ENCODE measurements at places on chromosomes 5 and 9.
A peak's percentile ranks its signal among the peaks of the same experiment; 100 is the strongest.

DNA sequence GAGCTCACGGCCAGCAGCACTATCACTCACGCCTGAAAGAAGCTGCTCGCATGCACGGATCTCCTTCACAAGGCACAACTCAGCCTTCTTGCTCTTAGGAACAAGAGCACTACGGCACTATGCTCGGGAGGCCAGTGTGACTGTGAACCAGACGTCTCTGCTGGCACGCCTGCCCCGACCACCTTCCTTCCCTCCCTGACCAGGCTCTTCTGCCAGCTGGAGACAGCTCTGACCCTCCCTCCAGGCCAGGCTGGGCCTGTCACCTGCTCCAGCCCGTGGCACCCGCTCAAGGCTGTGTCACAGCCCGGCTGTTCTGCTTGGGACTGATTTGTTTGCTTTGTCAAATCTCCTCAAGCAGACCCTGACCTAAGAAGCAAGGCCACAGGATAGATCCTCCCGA lies 7.0 kb downstream of the TBC1D9B start:
- no peak for DNase-seq

DNA sequence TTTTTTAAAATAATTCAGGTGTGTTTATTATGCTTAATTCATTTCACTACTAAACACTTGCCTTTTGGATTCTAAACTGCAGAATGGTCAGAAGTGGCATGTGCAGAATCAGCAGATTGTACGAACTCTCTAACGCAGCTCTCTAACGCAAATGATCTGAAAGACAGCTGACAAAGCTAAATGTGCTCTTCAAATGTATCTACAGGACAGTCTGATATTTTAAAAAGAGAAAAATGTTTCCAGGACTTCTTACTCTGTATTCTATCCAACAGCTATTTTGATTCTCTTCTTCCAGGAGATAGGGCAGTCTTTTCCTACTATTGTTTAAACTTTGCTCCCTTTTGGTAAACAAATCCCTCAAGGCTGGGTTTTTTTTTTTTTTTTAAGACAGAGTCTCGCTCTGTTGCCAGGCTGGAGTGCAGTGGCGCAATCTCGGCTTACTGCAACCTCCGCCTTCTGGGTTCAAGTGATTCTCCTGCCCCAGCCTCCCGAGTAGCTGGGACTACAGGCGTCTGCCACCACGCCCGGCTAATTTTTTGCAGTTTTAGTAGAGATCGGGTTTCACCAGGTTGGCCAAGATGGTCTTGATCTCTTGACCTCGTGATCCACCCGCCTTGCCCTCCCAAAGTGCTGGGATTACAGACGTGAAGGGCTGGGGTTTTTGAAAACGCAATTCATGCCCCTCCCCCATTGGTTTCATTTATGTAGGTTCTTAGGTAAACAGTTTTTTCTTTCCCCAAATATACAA lies 1.2 kb downstream of the NMRK1 start:
- DNase-seq, result no peak

GRCh38 chr9:38644601-38645000 lies 24.2 kb upstream of the ANKRD18A start:
- no peak for DNase-seq

GRCh38 chr5:139273572-139274289 lies 19.8 kb upstream of the MATR3 start:
- peak; percentile 37 for DNase-seq

DNA sequence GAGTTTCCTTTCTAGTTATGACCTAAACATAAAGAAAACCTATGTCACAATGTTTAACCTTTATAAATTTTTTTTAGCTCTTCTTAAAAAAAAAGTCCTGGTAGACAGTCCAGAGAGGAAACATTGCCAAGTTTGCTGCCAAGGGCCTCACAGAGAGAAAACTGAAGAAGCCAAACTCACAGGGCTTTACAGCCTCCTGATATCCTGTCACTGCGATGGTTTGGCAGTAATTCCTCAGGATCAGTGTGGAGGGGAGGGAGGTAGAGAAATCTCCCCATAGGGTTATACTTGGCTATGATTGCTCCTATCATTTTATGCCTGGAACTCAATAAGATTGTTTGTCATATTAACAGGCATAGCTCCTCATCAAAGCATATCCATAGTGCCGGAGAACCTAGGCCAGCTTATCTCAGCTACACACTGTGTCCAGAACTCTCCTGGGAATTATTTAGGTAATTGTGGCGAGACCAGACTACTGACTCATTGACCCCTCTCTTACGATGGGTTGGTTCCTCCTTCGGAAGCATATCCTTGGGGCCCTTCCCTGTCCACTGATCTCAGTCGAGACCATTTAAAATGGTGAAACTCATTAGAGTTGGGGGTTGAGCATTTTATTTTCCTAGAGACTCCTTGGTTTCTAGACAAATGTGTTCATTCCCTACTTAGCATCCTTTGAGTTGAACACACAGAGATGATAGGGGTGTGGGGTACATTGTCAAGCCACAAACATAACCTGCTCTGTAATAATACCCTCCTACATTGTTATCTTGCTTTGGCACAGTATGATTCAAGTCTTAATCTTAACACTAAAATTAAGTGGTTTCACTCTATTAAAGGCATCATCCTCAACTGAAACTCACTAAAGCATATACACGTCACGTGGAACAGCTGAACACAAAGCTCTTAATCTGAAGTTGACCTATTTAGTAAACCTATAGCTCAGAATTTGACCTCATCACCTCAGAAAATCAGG lies 53.4 kb upstream of the TMC1 start:
- DNase-seq, result no peak

- DNase-seq, result no peak
These were observed 38.8 kb downstream of the MUSK start for GRCh38 chr9:110707419-110707818.

- no peak for DNase-seq
These were observed at the start of gene ENTPD2 for GRCh38 chr9:137053944-137054931. Gene ENTPD2 (minus strand): TSS chr9:137054061. CDS start chr9:137053997, 64 bp downstream.

GRCh38 chr5:59380350-59380951 lies 513.1 kb downstream of the PDE4D start:
- peak; percentile 40 for DNase-seq

- DNase-seq, result no peak
These were observed 763 bp upstream of the IRX2 start for GRCh38 chr5:2752059-2752820.

DNA sequence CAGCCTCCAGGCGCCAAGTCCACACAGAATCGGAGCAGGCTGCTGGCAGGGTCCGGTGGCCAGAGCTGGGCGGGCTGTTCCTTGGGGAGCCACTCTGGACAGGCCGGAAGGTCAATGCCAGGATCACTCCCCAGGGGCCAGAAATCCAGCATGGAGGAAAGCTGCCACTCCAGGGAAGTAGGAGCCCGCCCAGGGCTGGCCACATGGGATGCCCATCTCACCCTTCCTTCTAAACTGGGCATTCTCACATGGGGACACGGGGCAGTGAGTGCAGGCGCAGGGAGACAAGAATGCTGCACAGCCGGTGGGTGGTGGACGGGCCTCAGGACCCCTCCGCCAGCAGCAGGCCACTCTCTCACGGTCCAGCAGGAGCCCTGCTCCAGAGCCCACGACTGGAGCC lies 58.2 kb downstream of the ADAMTS2 start:
- no peak for DNase-seq

DNA sequence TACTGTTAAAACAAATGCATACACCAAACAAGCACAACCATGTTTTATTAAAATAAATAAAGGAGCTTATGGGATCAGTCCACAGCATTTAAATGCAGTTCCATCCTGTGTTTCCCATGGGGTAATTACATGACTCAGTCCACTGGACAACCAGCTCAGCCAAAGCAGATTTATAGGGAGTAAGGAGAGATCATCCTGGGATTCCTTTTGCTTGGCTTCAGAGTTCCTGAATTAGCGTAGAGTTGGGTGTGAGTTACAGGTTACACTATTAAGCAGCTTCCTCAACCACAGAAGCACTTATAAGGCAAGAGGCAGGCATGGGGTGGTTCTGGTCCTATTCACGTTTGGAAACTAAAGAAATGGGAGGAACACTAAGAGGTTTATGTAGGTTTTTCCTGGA lies 381.1 kb upstream of the ACTBL2 start:
- DNase-seq, result no peak
